ENCODE measurements at places on chromosomes 16 and 17.

DNA sequence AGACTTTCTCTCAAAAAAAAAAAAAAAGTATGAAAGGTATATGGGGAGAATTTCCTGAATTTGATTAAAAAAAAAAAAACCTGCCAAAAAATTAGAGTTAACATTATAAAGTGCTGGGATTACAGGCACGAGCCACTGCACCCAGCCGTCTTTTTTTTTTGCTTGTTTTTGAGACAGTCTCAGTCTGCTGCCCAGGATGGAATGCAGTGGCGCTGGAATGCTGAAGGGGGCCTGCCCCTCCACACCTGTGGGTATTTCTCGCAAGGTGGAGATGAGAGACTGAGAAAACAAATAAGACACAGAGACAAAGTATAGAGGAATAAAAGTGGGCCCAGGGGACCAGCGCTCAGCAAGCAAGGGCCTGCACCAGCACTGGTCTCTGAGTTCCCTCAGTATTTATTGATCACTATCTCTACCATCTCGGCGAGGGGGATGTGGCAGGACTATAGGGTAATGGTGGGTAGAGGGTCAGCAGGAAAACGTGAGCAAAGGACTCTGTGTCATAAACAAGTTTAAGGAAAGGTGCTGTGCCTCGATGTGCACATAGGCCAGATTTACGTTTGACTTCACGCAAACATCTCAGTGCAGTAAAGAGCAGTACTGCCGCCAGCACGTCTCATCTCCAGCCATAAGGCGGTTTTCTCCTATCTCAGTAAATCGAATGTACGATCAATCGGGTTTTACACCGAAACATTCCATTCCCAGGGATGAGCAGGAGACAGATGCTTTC, 117.2 kb downstream of the GOSR1 start:
- no peak for DNase-seq

- no peak for DNase-seq
Measured at GRCh38 chr17:42414704-42415409, 8.2 kb downstream of the CAVIN1 start.

DNA sequence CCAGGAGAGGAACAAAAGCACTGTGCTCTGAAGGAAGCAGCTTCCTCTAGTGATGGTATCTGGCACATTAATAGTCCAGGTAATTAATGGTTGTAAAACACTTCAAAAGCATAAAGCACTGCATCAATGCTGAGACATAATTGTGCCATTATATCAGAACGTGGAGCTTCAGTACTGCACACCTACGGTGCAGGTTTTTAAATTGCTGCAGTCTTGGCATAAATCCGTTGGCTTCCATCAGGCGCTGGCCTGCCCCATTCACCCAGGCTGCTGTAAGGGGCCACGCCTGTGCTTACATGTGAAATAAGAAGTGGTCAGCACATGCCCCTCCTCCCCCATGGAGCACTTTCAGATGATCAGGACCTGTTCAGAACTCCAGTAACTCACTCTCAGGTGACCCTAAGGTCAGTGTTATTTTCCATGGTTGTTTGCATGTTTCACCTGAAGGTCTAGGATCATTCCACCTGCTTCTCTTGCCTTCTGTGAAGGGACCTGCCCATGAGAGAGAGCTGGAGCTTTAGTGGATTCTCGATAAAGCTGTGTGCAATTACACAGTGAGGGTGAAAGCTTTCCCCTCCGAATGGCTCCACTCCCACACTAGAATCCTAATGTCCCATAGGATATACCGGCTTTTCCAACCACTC, 345.3 kb downstream of the CA10 start:
- DNase-seq, result no peak

GRCh38 chr17:6249732-6250131, 179.6 kb downstream of the WSCD1 start:
- no peak for DNase-seq

GRCh38 chr16:2468725-2469398, 2.2 kb upstream of the NTN3 start:
- no peak for DNase-seq

- no peak for DNase-seq
Measured at GRCh38 chr16:35391328-35391727, 1931.9 kb downstream of the TP53TG3F start.

- DNase-seq, result no peak
Measured at GRCh38 chr17:58191241-58191896, 1.2 kb upstream of the EPX start.

GRCh38 chr16:16008666-16009065, 59.2 kb downstream of the ABCC1 start:
- DNase-seq, result no peak

- DNase-seq, result no peak
Measured at GRCh38 chr16:78571898-78572358, 472.5 kb downstream of the WWOX start.

GRCh38 chr16:13606804-13607203, 313.1 kb upstream of the ERCC4 start:
- no peak for DNase-seq

DNA sequence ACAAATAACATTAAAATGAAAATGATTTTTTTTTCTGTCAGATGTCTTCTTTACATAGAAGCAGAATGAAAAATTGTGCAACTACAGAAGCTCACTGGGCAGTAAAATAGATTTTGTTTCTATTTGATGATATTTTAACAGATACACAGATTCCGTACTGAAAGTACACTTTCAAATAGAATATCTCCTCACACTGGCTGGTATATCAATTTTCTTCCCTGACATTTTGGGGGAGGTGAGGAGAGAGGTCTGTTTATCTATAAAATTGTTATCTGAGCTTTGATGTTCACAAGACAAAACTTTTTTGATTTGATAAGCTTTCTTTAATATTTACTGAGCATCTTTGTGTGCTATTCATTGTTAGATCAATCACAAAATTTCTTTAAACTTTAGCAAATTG, 124.3 kb upstream of the NACA2 start:
- no peak for DNase-seq

- no peak for DNase-seq
Measured at GRCh38 chr17:30379903-30380381, 1.2 kb downstream of the CPD start.

GRCh38 chr16:69404275-69404805, 18.5 kb upstream of the TERF2 start:
- DNase-seq, result no peak

DNA sequence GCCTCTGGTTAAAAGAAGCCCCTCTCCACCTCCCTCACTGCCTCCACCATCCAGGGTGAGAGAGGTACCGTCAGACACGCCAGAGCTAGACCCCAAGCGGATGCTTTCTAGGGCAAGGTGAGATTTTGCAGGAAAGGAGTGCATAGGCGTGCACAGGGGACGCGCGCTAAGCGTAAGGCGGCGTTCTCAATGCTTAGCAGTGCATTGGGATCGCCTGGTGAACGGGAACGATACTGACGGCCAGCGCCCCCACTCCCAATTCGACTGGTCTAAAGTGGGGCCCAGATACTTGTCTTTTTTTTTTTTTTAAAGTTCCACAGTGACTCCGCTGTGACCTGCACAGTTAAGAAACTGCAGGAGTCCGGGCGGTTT, 57.9 kb upstream of the CREBBP start:
- DNase-seq, result no peak

GRCh38 chr16:69935740-69936139, 15.4 kb upstream of the CLEC18A start:
- no peak for DNase-seq

DNA sequence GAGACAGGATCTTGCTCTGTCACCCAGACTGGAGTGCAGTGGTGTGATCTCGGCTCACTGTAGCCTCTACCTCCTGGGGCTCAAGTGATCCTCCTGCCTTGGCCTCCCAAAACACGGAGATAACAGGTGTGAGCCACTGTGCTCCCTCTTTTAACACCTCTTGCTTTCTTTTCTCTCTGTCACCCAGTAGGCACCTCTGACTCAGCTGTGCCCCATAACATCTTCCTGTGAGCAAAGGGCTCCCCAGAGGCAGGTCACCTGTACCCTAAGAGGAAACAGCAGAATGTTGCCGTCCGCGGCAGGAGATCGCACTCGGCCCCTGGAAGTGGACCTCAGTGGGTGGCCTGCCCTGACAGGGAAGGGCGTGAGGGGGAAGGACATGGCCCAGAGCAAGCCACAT, 918 bp upstream of the NLRC3 start:
- no peak for DNase-seq

DNA sequence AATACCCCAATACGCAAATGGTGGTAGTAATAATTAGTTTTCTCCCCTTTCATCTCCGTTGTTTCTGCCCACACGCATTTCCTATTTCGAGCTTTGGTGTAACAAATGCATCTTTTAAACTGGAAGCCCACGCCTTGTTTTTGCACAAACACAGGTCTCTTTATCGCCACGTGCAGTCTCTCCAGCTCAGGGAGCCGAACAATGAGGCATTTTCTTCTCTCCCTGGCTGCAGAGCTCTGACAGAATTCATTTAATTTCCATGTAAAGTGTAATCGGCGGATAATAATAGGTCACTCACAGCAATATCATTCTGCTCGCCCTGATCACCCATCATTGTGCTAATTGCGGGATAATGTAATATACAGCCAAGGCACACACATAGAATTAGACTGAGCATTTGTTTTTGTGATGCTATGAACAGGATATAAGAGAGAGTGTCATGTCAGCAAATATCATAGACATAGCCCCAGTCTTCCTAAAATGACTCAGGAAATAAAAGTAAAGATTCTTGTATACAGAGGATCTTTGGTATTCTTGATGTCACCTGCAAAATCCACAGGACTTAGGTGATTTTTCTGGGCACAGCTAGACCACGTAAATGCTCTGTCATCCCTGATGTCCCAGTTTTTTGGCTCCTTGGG, 452.6 kb upstream of the CDH11 start:
- DNase-seq, result no peak

DNA sequence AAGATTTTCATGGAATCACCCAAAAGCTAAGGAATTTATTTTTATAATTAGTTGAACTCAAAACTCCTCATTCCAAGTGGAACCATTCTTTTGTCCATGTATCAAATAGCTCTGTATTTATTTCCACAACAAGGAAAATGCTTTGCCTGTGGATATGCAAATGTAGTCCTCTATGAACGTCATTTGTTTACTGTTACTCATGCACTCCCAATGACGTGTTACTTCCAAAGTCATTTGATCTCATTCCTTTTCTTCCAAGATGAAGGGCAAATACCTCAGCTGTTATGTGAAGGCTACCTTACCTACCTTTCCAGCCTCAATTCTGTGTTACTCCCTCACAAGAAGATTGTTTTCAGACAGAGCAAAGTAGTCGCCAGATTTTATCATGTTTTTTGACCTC, 83.7 kb downstream of the ITFG1 start:
- no peak for DNase-seq
